T-cell (primary cell): ENCODE measurements at places on chromosomes 1 and 21.

GRCh38 chr1:9324246-9325096 lies 31.8 kb downstream of the SPSB1 start:
- no peaks in the 10 kb centered on the region for H3K4me1 ChIP-seq

- H3K4me3 ChIP-seq = no peak overlapping the region
- no peaks in the 10 kb centered on the region for H3K4me1 ChIP-seq
- no peaks in the 10 kb centered on the region for H3K27me3 ChIP-seq
- no peak overlapping the region for H3K27ac ChIP-seq
- H3K36me3 ChIP-seq = no peaks in the 10 kb centered on the region
- no peak for DNase-seq
Observed at GRCh38 chr1:69700770-69701169, 133.0 kb downstream of the LRRC7 start.

GRCh38 chr21:34642211-34643075 lies 26.4 kb upstream of the CLIC6 start:
- no peak overlapping the region for H3K4me3 ChIP-seq
- H3K27ac ChIP-seq = no peak overlapping the region
- peaks cover 6% of the 10 kb centered on the region for H3K4me1 ChIP-seq
- no peak for DNase-seq

DNA sequence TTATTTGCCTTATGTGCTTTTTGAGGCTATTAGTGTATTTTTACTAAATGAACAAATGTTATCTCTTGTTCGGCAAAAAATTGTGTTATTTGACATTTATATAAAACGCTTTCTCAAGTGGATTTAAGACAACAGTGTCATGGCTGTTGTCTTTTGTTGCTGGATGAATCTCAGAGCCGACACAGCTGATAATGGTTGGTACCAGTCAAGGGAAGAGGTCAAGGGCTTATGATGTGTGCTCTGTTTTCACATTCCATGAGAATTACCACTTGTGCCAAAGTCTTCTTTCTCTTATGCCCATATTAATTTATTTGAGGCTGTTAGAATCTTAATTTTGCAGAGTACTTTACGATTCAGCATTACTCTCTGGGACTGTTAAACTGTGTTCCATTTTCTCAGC lies 17.9 kb upstream of the CD101 start:
- DNase-seq = no peak
- no peak overlapping the region for H3K4me3 ChIP-seq

- DNase-seq = no peak
- no peaks in the 10 kb centered on the region for H3K27me3 ChIP-seq
- H3K27ac ChIP-seq = no peak overlapping the region
- H3K36me3 ChIP-seq = no peaks in the 10 kb centered on the region
Observed at GRCh38 chr1:185479796-185480195, 162.8 kb upstream of the IVNS1ABP start.

DNA sequence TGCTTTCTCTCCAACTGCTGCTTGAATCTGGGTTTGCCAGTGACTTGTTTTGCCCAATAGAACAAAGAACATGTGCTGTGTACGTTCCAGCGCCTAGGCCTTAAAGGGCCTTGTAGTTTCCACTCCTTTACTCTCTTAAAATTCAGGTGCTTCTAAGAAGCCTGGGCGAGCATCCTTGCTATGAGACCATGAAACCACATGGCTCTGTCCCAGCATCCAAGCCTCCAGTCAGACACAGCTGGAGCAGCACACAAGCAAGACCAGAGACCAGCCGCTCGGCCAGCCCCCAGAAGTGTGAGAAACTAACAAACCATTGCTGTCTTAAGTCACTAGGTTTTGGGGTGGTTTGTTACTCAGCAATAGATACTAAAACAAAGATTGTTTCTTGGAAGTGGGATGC lies 15.1 kb downstream of the PLEKHO1 start:
- peaks cover 30% of the 10 kb centered on the region for H3K4me1 ChIP-seq
- no peaks in the 10 kb centered on the region for H3K36me3 ChIP-seq
- DNase-seq = no peak
- no peaks in the 10 kb centered on the region for H3K27me3 ChIP-seq
- no peak overlapping the region for H3K4me3 ChIP-seq

DNA sequence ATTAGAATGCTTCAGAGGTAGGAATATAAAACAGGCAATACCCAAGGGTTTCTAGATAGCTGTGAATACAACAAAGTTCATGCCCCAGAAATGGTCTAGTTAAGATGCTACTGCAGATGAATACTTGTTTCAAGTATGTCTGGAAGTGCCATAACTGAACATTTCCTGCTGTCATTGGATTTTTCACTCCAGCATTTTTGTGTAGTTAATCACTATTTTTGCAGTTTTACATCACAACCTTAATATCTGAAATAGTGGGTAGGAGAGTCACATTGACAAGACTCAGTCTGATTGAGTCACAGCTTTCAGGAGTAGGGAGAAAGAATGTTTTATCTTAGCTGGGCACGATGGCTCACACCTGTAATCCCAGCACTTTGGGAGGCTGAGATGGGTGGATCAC lies 126.4 kb upstream of the C1orf21 start:
- H3K27me3 ChIP-seq = no peaks in the 10 kb centered on the region
- no peak for DNase-seq
- H3K4me3 ChIP-seq = no peak overlapping the region
- H3K36me3 ChIP-seq = no peaks in the 10 kb centered on the region

- DNase-seq = no peak
- no peaks in the 10 kb centered on the region for H3K27me3 ChIP-seq
- no peaks in the 10 kb centered on the region for H3K4me1 ChIP-seq
- no peaks in the 10 kb centered on the region for H3K36me3 ChIP-seq
- H3K27ac ChIP-seq = no peak overlapping the region
Observed at GRCh38 chr1:162736633-162737067, 53.9 kb upstream of the HSD17B7 start.

DNA sequence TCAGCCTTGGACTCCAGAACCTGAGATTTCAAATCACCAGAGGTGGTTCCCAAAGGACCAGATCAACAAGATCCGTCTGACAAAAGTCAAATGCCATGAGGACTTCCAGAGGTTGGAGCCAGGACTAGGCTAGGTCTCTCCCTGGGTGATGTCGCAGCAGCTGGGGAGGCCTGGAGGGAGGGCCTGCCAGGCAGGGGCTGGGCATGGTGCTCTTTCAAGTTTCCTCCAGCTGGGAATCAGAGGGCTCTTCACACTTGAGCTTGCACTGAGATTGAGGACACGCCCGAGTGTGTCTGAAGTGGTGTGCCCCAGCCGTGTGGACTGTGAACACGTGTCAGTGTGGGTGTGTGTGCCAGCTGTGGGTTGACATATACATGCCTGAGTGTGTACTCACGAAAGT lies 21.3 kb upstream of the RSPO1 start:
- DNase-seq = no peak
- H3K36me3 ChIP-seq = no peaks in the 10 kb centered on the region

- H3K27ac ChIP-seq = no peak overlapping the region
- no peak overlapping the region for H3K4me3 ChIP-seq
- no peaks in the 10 kb centered on the region for H3K27me3 ChIP-seq
- DNase-seq = no peak
- no peaks in the 10 kb centered on the region for H3K36me3 ChIP-seq
- no peaks in the 10 kb centered on the region for H3K4me1 ChIP-seq
Observed at GRCh38 chr1:157098519-157098918, 1.1 kb downstream of the ETV3L start.

GRCh38 chr1:218499011-218499691 lies 154.0 kb downstream of the TGFB2 start:
- H3K4me1 ChIP-seq = no peaks in the 10 kb centered on the region
- no peak for DNase-seq
- no peaks in the 10 kb centered on the region for H3K27me3 ChIP-seq
- no peak overlapping the region for H3K4me3 ChIP-seq

GRCh38 chr1:56910441-56910985 lies 55.3 kb downstream of the C8B start:
- no peak overlapping the region for H3K27ac ChIP-seq
- H3K27me3 ChIP-seq = no peaks in the 10 kb centered on the region
- DNase-seq = no peak
- no peaks in the 10 kb centered on the region for H3K36me3 ChIP-seq
- no peaks in the 10 kb centered on the region for H3K4me1 ChIP-seq

- no peak for DNase-seq
- no peak overlapping the region for H3K27ac ChIP-seq
- H3K27me3 ChIP-seq = peaks cover 22% of the 10 kb centered on the region
- no peaks in the 10 kb centered on the region for H3K4me1 ChIP-seq
- H3K4me3 ChIP-seq = no peak overlapping the region
Observed at GRCh38 chr1:38082769-38083263, 36.2 kb upstream of the POU3F1 start.

DNA sequence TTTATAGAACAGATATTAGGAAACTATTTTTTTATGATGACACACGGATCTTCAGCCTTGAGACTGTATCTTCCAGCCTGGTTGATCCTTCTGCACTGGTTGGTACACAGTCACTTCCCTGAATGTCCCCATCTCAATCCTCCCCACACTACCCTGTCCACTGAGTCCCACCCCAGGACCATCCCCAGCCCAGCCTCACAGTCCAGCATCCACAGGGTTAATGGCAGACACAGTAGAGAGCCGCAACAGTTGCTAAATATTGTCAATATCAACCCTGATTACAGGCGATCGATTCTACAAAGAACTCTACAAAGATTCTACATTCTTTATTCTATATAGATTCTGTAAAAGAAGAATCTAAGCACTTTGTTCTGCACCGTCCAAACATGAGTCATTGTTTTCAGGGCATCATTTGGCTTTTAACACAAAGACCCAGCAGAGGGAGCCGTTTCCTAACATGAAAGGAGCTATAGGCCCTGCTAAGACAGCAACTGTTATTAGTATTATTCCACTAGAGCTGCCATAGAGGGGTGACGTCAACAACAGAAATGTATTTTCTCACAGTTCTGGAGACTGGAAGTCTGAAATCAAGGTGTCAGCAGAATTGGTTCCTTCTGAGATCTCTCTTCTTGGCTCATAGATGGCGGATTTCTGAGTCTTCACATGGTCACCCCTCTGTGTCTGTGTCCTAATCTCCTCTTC lies 30.1 kb upstream of the IFNAR2 start:
- no peak overlapping the region for H3K4me3 ChIP-seq
- H3K27me3 ChIP-seq = peaks cover 3% of the 10 kb centered on the region
- H3K27ac ChIP-seq = peak overlapping the region; percentile 8
- peaks cover 6% of the 10 kb centered on the region for H3K4me1 ChIP-seq

- no peak overlapping the region for H3K27ac ChIP-seq
- H3K36me3 ChIP-seq = no peaks in the 10 kb centered on the region
- no peak for DNase-seq
- H3K4me1 ChIP-seq = no peaks in the 10 kb centered on the region
Observed at GRCh38 chr1:51924455-51924854, 45.9 kb upstream of the NRDC start.

DNA sequence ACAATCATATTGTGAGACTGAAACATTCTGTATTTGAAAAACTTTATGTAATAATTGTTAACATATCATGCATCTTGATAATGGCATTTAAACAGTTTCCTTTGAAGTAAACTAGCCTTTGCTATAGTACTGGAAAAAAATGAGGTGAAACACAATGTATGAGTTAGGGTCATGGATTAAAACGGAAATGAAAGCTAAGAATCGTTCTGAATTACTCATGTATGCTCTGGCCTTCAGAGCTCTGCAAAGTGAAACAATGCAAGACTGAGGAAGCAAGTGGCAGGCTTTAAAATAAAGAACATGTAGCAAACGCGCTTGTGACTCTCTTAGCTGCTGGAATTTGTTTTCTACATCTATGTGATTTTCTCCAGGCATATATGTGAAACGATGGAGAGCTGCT lies 317.1 kb downstream of the DPYD start:
- no peaks in the 10 kb centered on the region for H3K36me3 ChIP-seq
- no peaks in the 10 kb centered on the region for H3K27me3 ChIP-seq
- no peaks in the 10 kb centered on the region for H3K4me1 ChIP-seq
- H3K27ac ChIP-seq = no peak overlapping the region
- DNase-seq = no peak

DNA sequence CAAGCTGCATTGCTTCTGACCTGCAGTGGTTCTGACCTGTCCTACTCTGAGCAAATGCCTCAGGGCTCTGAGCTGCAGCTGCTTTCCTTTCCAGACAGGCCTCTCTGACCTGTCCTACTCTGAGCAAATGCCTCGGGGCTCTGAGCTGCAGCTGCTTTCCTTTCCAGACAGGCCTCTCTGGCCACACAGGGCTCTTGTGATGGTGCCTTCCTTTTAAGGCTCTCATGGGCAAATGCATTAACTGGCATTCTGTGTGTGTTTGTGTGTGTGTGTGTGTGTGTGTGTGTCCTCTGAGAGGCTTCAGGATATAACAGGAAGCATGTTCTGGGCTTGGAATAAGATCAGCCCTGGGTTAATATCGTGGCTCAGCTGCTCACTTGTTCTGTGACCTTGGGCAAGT lies 131.3 kb downstream of the NTPCR start:
- no peaks in the 10 kb centered on the region for H3K27me3 ChIP-seq
- H3K4me1 ChIP-seq = no peaks in the 10 kb centered on the region
- H3K4me3 ChIP-seq = no peak overlapping the region
- no peak for DNase-seq
- no peaks in the 10 kb centered on the region for H3K36me3 ChIP-seq

DNA sequence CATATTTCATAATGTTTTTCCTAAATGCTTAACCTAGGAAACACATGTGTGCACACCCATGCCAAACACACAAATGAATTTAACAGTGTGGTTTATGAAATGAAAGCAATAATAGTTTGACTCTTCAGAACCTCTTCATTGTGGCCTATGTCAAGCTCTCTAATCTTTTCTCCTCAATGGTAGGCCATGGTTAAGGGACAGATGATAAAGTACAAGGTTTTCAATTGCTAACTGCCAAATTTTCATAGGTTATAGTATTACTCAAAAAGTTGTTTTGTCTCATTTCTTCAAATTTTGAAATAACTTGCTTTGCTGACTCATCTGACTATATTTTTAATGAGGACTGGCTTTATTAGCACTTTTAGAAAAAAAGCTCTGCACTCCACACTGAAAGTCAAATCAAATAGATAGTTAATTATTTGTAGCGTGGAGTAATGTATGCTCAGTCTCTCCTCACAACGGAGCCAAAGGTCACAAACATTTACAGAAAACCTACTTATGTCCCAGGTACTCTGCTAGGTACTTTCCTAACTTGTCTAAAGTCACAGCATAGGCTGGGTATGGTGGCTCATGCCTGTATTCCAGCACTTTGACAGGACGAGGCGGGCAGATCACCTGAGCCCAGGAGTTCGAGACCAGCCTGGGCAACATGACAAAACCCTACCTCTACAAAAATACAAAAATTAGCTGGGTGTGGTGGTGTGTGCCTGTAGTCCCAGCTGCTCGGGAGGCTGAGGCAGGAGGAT lies 3.0 kb upstream of the ADCY10 start:
- DNase-seq = no peak
- H3K4me1 ChIP-seq = no peaks in the 10 kb centered on the region
- peaks cover 18% of the 10 kb centered on the region for H3K36me3 ChIP-seq
- no peak overlapping the region for H3K4me3 ChIP-seq
- H3K27ac ChIP-seq = no peak overlapping the region
